ENCODE measurements at places on chromosomes 6 and 20.

DNA sequence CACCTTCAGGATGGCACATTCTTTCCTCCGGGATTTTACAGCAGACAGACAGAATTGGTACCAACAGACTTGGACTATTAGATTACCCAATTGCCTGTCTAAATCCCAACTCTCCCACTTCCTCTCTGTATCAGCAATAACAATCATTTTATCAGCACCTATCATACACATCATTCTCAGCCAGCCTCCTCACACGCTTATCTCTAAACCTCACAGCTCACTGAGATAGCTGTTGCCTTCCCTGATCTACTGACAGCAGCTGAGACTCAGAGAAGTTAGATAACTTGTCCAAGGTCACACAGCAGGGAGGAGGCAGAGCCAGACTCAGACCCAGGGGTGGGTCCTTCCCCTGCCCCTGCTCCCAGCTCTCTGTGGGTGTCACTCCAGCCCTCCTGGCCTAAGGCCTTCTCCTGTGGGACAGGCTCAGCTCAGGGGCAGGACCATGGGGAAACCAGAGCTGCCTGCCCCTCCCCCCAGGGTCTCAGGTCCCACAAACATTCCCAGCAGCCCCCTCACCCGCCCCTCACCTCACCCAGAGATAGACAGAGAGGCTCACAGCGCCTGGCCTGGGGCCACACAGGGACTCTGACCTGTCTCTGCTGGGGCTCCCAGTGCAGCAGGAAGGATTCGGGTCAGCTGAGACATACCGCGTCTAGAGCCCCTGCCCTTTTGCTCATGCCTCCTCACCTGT, 92.8 kb downstream of the GRM4 start:
- DNase-seq: no peak

DNA sequence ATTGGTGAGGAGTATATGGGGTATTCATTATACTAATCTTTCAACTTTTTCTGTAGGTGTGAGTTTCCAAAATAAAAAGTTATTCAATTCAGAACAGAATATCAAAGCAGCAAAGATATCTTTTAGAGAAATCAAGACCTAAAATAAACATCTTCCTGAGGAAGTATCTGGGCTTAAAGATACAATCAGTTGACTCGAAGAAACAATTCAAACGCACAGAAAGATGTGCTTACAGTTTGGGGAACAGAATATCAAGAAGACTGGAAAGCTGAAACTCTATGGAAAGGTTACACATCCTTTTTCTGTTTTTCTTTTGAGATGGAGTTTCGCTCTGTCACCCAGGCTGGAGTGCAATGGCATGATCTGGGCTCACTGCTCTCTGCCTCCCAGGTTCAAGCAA, 36.2 kb upstream of the SAYSD1 start:
- no peak for DNase-seq

- DNase-seq: no peak
Measured at GRCh38 chr6:24010133-24010532, 115.9 kb upstream of the NRSN1 start.

- no peak for DNase-seq
Measured at GRCh38 chr20:15708984-15709598, 864.2 kb downstream of the KIF16B start.

DNA sequence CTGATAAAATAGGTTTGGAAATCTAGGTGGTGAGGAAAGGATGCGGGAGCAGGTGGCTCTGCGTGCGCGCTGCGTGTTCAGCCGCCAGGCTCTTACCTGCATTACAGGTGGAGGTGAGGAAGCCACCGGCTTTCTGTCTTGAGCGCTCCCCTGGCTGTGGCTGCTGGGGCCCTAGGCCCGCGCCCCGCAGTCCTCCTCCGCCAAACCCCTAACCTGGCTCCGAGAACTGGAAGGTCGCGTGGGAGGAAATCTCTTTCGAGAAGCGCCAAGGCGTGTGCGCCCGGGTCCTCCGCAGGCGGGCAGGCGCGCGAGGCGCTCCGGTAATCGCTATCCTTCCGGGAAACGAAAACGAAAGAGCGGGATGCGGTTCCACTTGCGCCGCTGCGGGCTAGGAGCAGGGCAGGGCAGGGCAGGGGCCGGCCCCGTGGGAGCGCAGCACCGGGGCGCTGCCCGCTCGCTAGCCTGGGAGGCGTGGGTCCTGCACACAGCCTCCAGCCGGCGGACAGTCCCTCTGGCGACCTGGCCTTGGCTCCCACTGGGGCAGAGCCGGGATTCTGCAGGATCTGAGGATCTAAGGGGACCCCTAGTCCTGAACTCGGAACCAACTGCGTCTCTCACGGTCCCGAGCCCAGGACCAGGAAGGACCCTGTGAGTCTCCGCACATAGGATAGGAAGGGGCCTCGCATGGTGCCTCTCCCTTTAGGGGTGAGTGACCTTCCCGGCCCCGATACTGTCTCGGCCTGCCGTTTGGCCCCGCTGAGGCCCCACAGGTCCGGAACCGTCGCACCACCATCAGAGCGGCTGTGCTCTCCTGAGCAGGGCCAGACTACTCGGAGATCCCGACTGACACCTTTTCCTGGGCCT, at the start of gene ETV7:
Gene ETV7, minus strand, starts transcription at position 230 of the 864 bp plus-strand sequence. Its CDS starts 128 bp downstream, at position 102.
- no peak for DNase-seq

- DNase-seq: no peak
Measured at GRCh38 chr20:49570828-49571552, 3.1 kb upstream of the PTGIS start.

- DNase-seq: no peak
Measured at GRCh38 chr6:138497286-138497685, 2.0 kb downstream of the NHSL1 start.

DNA sequence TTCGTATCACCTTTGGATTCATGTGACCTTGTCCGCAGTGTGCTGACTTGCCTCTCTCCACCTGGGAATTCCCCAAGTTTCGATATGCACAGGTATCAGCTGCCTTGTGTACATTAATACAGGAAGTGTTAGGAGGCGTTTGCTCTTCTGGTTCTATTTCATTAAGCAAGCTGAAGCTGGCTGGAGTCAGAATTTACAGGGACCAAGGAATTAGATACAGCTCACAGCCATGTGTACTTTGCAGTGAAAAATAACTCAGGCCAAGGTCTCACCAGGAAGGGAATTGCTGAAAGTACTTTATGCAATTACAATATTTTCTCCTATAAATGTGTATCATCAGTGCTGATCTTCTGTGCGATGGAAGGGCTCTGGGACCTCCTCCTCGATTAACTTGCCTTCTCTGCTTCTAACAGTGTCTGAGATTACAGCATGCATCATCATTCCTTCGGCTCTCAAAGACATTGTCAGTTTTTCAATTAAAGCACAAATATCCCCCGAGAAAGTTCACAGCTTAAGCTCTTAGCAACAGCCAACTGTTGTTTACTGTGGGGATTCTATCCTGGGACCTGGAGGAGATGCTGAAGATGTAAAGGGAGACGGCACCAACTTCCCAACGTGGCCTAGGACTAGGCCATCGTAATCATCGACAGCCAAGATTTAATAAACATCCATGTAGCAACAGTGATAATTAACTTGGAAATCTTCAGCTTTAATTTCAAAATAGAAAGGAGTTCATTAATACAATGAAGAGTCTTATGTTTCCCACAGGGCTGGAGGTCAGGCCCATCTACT, 13.8 kb upstream of the TIAM2 start:
- no peak for DNase-seq

DNA sequence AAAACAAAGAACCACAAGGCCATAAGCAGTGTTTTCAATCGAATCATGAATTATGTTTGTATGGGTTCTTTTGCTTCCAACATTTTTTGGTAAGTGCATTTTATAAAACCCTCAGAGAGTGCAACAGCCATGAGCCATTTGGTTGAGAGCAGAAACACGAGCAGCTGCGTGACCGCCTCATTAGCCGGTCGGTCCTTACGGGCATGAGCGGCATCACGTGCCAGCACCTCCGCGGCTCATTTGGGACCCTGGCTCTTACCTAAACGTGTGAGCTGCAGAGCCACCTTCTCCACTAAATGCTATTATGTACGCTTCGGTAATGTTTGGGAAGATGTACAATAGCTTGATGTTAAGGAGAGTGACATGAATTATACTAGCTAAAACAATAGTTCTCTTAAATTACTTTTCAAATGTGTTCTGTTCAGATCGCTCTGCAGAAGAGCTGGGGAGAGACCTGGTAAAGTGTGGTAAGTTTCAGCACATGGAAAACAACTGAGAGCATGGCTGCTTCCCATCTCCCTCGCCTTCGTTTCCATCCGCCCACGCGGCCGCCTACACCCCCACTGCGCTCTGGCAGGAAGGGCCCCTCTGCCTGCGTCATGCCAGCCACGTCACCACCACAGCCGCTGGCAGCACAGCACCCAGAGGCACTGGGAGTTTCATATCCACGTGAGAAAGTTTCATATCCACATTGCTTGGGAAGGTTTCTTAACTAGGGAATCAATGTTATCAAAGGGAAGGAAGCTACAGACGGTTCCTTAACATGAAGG, 23.7 kb upstream of the PDE10A start:
- DNase-seq: no peak

DNA sequence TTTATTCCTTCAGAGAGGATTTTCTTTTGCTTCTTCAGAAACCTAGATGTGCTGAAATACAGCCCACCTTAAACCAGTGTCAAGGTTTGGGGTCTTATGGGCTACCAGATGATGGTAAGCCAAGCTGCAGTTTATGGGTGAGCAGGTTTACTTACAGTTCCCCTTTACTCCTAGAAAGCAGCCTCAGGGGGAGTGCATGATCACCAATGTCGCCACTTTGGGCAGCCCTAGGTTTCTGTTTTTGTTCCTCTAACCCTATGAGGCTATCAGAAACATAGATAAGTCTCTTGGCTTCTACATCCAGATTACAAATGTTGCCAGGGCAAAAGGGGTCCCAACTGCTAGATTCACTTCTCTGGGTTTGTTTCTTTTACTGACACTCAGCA, 67.2 kb downstream of the TRIM27 start:
- no peak for DNase-seq

DNA sequence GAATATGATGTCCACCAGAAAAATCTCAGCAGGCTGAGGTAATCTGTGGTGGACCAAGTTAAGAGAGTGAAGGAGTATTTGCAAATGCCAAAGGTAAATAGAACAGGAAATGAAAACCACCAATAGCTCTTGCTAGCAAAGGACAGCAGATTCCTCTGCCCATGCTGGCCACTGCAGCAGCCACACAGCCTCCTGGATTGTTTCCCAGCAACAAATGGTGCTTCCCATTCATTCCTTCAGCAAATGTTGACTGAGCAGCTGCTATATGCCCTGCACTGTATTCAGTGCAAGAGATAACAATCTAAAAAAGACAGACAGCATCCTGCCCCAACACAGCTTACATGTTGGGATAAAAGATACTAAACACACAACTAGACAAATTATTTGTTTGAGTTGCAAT, 11.0 kb downstream of the ROS1 start:
- no peak for DNase-seq

GRCh38 chr20:51366155-51366886, 176.2 kb downstream of the NFATC2 start:
- DNase-seq: no peak

GRCh38 chr6:36963451-36964290, 9.1 kb downstream of the PI16 start:
- DNase-seq: peak; percentile 72

DNA sequence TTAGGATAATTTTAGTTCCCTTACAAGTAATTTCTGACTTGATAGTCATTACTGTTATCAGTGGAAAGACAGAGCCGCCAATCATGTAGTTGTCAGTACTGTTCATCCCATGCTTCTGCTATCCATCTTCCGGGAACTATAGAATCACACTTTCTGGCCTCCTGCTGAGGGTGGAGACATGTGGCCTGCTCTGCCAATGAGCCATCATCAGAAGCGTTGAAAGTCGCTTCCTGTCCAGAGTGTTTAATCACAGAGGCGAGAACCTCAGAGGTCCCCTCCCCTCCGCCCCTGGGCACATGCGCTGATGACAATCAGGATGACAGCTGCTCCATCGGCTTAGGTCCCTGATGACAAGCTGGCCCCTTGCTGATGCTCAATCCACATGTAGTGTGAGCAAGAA, 3.0 kb downstream of the DDO start:
- no peak for DNase-seq

- no peak for DNase-seq
Measured at GRCh38 chr6:90103056-90103800, 193.4 kb downstream of the BACH2 start.

- no peak for DNase-seq
Measured at GRCh38 chr6:156866220-156867015, 89.2 kb downstream of the ARID1B start.

DNA sequence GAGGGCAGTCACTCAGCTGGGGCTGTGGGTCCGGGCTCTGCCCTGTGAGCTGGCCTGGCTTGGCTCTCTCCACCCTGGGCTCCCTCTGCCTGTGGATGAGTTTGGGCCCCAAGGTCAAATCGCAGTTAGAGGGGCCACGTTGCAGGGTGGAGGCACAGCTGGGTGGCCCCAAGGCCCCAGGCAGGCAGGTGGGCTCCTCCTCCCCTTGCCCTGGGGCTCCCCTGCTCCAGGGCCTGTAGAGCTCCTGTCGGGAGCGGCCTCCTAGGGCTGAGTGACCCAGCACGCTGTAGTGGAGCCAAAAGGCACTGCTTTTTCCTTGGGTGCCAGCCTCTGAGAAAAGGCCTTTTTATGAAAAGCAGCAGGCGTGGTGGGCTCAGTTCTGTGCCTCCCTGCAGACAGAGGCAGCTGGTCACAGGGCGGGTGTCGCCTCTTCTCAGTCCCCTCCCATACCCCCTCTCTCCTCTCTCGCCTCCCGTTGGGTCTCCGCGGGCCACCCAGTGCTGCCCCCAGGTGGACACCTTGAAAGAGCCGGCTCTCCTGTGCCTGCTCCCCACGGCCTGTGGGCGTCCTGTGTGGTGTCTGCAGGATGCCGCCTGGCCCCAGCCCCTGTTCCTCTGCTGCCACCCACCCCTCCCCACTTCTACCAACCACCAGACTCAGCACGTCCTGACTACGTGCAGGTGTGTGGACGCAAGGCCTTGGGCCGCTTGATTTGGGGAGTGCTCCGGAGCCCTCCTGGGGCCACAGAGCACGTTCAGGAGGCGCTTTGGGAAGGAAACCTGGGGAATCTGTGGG, 13.2 kb downstream of the SS18L1 start:
- DNase-seq: no peak

GRCh38 chr6:158631678-158632537, 12.6 kb downstream of the DYNLT1 start:
- DNase-seq: no peak

DNA sequence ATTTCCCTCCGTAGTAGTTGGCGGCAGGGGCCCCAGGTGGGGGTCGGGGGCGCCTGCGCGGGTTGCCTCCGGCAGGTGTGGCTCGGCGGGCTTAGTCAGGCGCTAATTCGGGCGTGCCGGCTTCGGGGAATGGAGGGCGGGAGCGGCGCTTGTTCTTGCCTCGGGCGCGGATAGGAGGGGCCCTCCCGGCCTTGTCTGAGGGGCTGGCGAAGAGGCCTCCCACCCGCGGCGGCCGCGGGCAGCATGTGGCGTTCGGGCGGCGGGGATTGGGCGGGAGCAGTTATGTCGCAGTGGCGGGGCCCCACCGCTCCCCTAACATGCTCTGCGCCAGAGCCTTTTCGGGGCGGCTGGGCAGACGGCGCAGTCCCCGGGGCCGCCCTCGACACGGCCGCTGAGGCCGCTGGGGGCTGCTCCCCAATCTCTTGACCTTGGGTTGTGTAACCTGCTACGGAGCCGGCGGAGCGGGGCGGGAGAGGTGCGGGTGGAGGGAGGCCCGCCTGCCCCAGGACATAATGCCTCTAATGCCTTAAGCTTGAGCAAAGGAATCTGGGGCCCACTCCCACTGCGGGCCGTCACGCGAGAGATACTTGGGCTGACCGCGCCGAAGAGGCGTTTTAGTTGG, 1.1 kb downstream of the AMD1 start:
- no peak for DNase-seq

Measured in spinal cord (tissue), 10 donors.